ENCODE measurements at places on chromosomes 1 and 21.

DNA sequence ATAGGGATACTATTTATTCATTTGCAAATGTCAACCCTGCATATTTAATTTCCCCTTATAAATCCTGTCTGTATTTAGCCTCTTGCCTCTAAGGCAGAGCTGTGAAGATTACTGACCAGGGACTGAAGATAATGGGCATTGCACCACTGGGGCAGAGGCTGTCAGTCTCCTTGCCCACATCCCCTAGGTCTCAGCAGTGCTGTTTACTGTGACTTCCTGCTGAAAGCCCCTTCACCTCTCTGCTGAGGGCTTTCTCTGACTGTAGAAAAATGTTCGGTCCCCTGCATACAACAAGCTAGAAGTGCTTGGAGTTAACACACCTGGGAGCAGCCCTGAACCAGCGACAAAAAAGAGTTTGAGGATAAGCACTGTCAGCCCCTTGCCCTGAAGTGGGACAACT is 28.8 kb downstream of the SLC5A9 start:
- no peak for DNase-seq

- DNase-seq: no peak
Observed at GRCh38 chr1:79079770-79080169, 73.2 kb upstream of the ADGRL4 start.

DNA sequence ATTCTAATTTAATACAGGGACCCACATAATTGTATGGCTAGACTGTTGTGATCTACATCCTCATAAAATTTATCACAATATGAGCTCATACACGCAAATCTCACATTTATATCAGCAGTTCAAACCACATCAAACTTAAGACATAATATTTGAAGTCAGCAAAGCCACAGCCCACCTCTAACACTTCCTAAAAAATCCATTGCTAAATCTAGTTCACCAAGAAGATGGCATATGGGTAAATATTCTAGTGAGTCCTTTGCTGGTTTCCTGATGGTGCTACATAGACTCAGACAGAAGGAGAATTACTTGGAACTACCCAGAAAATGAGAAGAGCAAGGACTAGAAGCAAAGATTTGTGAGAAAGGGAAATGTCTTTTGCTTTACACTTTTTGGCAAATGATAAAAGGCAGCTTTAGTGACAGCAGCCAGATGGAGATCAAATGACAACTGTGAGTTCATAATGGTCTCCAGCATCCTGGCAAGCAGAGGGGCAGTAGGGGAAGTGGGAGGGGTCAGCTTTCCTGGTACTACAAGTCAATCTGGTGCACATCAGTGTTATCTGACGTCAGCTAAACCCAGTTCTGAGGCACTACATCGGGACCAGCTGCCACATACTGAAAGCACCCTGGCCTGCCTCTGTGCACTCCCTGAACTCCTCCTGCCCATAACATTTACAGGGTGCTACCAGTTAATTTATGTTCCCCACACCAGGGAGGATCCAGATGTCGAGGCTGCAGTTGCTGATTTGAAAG is 10.6 kb upstream of the GADD45A start:
- DNase-seq: no peak

- no peak for DNase-seq
Observed at GRCh38 chr1:161001525-161001924, 19.4 kb downstream of the F11R start.

- no peak for DNase-seq
Observed at GRCh38 chr1:212520299-212520698, 87.6 kb downstream of the NENF start.

- no peak for DNase-seq
Observed at GRCh38 chr1:197249324-197249723, 18.7 kb upstream of the CRB1 start.

GRCh38 chr21:39715804-39716397 is 29.1 kb upstream of the IGSF5 start:
- peak; percentile 10 for DNase-seq

GRCh38 chr1:225467193-225468020 is 39.6 kb upstream of the LBR start:
- no peak for DNase-seq

GRCh38 chr1:221672965-221673364 is 68.9 kb downstream of the DUSP10 start:
- DNase-seq: no peak

DNA sequence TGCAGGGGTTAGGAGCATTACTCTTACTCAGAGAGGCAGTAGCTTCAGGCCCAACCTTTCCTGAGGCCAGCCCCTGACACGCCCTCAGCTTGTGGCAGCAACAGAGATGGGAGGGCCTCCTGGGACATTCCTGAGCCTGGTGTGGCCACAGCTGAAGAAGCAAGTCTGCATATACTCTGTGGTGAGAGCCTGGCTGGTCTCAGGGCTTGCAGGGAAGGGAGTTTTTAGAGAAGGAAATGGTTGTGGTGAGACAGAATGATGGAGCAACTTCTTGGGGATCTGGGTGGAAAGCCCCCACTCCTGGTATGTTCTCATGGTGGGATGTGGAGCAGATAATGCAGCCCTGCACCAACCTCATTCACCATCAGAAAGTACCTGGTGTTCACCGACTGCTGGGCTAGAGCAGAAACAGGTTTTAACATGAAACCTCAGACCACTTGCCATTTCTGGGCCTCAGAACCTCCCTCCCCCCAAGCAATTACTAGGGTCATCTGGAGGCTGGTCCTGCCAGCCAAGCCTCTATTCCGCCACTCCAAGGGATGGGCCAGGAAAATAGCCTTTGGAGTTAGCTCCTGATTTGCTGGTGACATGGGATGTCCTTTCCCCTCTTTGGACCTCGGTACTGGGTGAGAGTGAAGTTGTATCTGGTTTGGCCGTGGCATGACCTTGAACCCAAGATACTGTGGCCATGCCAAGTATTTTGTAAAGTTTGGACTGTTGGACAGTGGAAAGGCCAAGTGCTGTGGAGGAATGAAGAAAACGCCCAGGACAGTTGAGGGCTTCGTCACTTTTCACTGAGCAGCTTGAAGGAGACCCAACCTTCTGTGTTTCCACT is 28.1 kb upstream of the RNF19B start:
- peak; percentile 63 for DNase-seq

GRCh38 chr1:111565968-111566367 is 53.6 kb upstream of the RAP1A start:
- DNase-seq: no peak

GRCh38 chr1:154729031-154729442 is 121.1 kb upstream of the ADAR start:
- DNase-seq: no peak

DNA sequence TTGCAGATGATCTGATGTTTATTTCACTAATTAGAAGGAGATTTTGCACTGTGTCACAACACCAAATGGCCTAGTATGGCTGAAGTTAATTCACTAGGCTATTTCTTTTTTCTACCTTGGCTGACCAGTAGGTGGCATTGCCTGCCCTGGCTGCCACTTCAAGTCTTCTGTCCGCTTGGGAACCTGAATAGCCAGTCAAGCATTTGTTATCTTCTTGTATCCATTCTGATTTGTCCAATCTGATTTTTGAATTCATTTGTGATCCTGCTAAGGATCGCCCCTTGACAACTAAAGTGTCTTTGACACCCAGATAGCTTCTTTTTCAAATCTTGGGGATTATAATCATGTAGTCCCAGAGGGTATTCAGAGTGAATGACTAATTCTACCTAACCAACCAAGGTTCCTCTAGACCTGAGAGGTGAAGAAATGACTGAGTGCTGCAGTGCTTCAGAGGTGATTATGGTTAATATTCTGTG is 99.4 kb downstream of the GIPC2 start:
- peak; percentile 30 for DNase-seq

DNA sequence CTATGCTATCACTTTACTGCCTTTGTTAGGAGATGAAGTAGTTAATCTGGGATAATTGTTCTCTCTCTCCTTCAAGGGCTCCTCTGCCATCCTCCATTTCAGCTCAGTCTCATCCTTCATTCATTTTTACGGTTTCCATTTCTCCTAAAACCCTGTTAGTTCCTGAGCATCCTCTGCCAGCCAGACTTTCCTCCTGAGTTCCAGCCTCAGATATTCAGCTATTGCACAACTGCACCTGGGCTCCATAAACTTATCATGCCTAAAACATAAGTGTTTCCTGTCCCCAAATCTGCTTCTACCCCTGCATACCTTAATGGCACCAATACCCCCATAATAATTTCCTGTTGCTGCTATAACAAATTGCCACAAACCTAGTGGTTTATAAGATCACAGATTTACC is 39.6 kb upstream of the SOX13 start:
- DNase-seq: no peak

GRCh38 chr1:9537863-9538668 is 1.2 kb upstream of the SLC25A33 start:
- no peak for DNase-seq

- no peak for DNase-seq
Observed at GRCh38 chr1:177783051-177783450, 186.8 kb downstream of the SEC16B start.

DNA sequence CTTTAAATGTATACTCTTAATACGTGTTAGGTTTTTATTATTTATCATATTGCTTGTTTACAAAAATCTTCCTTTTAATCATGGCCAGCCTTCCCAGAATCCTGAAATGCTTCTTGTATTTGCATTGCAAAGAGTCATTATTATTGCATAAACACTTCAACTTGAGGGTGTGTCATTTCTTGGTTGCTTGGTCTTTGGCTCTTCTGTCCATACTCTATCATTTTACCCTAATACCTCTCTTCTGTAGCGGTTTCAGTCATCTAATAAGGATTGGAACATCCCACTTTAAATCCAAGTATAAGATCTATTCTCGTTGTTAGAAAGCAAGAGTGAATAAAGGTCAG is 200.6 kb upstream of the CACYBP start:
- no peak for DNase-seq

- no peak for DNase-seq
Observed at GRCh38 chr1:96016219-96016618, 705.4 kb upstream of the PTBP2 start.

- DNase-seq: no peak
Observed at GRCh38 chr1:197062692-197063091, 4.4 kb downstream of the F13B start.

DNA sequence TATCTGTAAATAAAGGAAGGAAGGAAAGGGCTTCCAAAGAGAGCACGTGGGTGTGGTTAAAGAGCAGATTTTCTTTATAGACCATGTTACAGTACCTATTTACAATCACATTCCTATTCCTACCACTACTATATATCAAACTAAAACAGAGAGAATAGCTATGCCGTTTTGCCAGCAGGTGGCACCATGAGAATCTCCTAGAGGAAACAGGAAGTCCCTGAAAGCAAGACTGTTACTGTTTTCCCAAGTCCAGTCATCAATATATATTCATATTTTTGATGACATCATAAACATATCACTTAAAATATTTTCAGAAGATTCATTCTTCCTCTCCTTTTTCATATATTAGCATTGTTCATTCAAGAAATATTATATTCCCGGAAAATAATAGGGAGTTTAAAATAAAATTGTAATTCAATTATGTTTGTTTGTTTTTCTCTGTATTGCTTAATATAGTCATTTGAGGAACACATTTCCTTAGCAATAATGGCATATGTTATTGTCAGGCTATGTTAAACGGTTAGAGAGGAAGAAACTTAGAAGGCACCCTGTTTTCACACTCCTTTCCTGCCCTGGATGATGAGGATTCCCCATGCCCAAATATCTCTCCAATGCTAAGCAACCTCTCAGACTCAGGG is 6.6 kb downstream of the CCDC190 start:
- peak; percentile 29 for DNase-seq

DNA sequence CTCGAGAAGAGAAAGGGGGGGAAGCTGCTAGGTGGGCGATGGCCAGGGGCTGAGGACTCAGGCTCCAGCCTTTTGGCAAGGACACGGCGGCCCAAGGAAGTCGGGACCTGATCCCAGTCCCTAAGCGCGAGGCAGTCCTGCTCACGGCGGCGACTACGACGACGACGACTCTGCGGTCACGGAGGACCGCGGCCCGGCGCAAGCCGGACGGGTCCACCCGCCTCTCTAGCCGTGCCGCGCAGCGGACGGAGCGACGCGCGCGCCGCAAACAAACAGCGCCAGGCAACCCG is 401 bp downstream of the WNT9A start:
- DNase-seq: peak; percentile 69

DNA sequence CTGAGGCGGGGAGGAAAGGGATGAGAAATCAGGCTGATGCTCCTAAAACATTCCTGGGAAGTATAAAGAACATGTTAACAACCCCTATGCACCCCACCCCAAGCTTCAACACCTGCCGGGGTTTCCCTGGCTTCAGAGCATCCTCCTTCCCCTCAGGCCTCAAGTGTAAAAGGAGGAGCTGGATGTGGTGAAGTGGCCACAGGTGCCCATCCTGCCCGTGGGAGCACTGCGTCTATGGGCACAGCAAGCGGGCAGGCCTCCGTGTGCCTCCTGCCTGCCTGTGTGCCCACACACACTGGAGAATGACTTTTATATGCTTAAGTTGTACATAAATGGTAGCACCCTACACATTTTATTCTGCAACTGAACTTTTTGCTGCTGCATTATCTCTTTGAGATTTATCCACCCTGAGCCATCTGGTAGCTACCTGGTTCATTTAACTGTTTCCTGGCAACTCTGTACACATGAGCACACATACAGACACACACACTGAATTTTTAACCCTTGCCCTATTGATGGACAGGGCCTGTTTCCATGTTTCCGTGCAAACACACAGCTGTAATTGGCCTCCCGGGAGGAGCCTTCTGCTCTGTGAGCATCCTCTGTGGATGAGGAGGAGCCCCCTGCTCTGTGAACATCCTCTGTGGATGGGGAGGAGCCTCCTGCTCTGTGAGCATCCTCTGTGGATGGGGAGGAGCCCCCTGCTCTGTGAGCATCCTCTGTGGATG is 13.4 kb upstream of the FTCD start:
- DNase-seq: no peak

GRCh38 chr1:39128959-39129358 is 75.5 kb upstream of the MACF1 start:
- DNase-seq: no peak

DNA sequence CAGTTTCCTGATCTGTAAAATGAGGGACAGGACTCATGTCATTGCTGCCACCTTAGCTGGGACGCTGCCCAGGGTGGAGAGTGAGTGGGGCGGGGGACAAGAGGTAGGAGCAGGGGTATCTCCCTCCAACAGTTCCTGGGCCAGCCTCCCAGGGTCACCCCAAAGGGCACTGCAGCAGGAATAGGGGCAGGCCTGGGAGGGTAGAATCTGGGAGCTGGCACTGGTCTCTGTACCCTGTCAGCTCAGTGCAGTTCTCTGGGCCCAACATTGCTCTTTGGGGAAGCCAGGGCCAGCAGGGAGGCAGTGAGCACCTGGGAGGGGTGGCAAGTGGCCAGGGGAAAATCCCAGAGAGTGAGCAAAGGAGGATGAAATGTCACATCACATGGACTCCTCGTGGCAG is 55.8 kb downstream of the ELK4 start:
- no peak for DNase-seq

- DNase-seq: no peak
Observed at GRCh38 chr1:147833231-147833860, 69.2 kb upstream of the GJA8 start.

DNA sequence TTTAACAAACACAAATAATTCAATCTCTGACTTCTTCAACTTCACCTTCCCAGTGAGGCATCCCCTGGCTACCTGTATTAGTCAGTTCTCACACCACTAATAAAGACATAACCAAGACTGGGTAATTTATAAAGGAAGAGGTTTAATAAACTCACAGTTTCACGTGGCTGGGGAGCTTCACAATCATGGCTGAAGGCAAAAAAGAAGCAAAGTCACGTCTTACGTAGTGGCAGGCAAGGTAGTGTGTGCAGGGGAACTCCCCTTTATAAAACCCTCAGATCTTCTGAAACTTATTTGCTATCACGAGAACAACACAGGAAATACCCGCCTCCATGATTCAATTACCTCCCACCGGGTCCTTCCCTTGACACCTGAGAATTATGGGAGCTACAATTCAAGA is 478.5 kb downstream of the ADGRL2 start:
- no peak for DNase-seq
